ENCODE measurements at places on chromosomes 3 and 15.

DNA sequence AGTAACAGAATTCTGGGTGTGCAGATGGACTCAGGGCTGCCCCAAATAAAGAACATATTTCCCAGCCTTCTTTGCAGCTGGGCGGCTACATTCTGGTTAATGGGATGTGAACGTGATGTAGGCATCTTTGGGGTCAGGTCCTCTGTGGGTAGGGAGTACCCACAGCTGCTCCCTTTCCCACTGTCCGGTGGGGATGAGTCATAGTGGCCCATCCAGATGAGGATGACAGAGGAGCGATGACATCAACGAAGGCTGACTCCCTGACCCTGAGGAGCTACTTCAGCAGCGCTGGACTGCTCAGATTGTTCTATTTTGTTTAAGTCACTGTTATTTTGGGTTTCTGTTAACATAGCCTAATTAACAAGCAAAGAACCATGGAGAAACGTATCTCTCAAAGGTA, 38.0 kb downstream of the SRPRB start:
- DNase-seq, result no peak

GRCh38 chr3:42996021-42996420, 16.9 kb downstream of the GASK1A start:
- DNase-seq, result no peak

GRCh38 chr3:21407743-21408142, 343.3 kb downstream of the ZNF385D start:
- DNase-seq, result no peak

GRCh38 chr15:94015324-94015723, 216.0 kb upstream of the MCTP2 start:
- DNase-seq, result no peak

GRCh38 chr3:31629054-31629453, 96.3 kb downstream of the STT3B start:
- DNase-seq, result no peak

- DNase-seq, result no peak
Observed at GRCh38 chr3:55609230-55609827, 122.2 kb upstream of the WNT5A start.

- no peak for DNase-seq
Observed at GRCh38 chr3:52068055-52068571, 11.7 kb upstream of the DUSP7 start.

DNA sequence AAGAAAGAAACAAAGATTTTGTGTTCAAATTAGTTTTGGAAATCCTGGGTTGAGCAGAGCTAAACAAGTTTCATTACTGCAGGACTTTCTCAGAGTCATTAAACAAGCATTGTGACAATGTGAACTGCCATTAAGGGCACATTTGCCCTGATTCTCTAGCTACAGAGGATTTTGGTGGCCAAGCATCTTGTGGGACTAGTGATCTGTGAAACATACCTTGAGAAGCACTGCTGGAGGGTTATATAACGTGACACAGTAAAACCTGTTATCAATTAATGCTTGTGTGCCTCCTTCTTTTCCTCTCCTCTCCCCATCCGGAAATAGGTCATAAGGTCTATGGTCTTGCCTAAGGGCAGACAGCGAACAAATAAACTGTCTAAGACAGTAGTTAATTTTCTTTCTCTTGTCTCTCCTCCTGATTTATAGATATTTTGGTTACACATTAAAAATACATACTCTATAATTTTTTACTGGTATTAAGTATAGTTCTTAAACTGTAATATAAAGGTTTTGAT, 167.3 kb upstream of the NANOGP8 start:
- no peak for DNase-seq

- DNase-seq, result no peak
Observed at GRCh38 chr3:43915546-43915945, 224.8 kb downstream of the ABHD5 start.

DNA sequence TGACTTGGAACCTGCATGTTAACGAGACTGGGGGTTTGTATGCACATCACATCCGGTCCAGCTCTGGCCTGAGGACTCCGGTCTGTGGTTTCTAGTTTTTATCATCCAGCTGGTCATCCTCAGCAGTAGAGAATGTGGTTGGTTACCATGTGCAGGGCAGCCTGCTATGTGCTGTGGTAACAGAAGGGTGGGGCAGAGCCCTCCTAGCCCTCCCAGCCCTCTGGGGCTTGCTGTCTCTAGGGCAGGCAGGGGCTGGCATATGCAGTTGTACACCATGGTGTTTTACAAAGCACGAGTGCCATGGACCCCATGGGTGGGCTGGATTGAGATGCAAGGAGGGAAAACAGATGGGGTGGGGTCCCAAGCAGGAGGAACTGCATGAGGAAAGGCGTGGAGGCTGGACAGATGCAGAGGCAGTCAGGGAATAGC, 70.2 kb downstream of the APBA2 start:
- no peak for DNase-seq

DNA sequence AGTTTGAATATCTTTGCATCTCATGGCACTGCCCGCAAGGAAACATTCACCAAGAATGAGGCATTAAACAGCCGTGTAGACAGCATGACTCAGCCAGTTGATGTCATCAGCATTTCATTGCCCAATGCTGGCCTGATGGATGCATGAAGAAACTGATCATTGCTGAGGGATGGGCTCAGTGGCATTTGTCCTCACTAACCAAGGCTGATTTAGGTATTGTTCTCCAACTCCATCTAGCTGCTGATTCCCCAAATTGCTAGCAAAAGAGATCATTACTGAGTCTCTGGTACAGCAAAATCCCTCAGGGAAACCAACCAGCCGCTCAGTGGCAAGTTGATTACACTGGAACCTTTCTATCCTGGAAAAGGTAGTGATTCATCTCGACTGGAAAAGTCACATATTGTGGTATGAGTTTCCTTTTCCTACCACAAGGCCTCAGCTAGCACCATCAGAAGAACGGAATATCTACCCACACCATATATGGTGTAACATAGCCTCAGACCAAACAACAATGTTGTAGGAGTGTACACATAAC, 186.5 kb upstream of the GAP43 start:
- DNase-seq, result no peak

GRCh38 chr15:44015545-44016305, 179.3 kb downstream of the FRMD5 start:
- DNase-seq, result no peak

DNA sequence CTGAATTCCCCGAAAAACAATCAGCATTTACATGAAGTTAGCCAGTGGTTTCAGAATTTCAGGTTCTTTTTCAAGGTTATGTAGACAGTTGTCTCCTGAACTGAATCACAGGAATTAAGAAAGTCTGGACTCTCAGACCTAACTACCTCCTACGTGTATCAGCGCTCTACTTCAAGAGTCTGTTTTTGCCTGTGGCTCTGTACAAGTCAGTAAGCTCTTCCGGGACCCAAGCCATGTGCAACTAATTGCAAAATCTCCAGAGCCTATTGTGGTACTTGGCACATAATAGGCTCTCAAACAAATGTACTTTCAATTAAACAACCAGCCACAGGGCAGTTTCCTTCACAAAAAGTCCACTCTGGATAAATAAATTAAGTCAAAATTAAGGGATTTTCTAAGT, 414.2 kb downstream of the PDCD6IP start:
- DNase-seq, result no peak

GRCh38 chr3:98670020-98670419, 76.6 kb upstream of the CPOX start:
- DNase-seq, result no peak

DNA sequence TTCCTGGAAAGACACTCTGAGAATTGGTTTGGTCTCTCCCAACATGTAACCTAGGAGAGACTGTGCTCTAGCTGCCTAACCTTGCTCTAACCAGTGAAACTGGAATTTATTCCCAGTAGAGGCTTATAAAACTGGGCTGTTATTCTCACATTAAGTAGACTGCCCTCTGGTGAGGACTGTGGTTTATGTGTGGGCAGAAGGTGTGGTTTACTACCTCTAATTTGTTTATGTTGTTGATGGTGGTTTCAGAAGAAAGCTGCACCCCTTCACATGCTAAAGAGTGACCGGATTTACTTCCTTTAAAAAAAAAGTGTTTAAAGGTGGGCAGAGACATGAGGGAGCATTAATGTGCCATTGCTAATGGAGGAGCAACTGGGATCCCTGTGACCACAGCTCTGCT, 273.2 kb downstream of the MECOM start:
- no peak for DNase-seq

DNA sequence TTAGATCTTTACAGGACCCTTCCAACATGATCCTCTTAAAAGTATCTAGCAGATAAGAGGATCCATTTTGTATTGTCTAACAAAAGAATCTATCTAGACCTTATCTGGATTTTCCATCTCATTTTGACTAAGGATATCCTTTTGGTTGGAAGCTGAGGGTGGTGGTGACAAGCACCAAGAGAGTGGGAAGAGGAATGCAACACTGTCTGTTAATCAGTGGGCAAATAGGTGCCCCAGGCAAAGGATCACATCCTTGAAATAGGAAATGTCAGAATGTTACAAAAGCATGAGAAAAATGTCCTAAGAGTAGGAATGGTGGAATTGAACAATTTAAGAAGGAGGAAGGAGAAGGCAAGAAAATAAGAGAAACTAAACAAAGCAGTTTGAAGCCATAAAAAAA, 420.7 kb upstream of the CNTN3 start:
- DNase-seq, result no peak

DNA sequence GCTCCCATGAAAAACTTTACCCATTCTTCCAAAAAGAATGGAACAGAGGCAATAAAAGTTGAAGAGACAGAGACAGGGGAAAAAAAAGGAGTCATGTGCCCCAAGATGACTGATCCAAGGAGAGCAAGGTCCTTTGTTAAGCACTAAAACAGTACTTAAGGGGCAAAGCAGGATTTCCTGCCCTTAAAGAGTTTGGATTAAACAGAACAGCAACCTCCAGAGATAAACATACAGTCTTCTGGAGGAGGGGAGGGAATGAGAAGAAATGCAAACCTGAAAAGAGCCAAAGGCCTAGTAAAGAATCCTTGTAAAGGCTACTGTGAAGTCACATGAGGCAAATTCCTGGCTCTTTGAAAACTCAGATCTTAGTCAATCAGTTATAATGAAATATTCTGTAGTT, 38.2 kb downstream of the SHQ1 start:
- DNase-seq, result no peak

All from left ventricle myocardium superior (tissue), 1 donor.